ENCODE measurements at places on chromosomes 2 and 18.

DNA sequence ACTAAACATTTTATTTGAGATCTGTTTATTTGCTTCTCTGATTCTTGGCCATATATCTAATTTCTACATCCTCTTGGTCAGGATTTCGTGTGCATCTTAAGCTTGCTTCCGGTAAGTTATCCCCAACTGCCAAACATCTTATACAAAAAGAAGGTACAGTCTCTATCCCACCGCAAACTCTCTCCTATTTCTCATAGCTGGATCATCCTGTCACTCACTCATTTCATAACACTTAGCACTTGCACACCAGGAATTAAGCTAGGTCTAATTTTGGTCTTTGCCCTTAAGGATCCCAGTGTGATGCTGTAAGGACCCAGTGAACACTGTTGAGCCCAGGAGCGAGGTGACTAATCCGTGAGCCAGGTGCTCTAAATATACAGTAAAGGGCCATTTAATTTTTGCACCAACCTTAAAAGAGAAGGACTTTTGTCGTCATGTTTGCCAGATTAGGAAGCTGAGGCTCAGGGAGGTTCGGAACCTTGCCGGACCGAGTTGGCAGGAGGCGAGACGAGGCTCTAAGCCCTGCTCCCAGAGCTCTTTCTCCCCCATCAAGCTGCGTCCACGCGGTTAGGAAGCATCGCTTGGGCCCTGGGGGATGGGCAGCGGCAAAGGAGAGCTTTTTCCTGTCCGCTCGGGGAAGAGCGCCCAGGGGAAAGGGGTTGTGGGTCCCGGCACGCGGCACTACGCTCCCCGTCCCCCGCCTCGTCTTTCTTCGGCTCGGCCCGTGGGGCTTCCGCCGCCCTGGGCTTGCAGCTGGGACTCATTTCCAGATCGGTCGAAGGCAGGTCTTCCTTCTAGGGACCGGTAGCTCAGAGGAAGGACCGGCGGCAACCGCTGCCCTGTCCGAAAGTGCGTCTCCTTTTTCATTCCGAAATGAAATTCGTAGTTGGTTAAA, 4.1 kb upstream of the ITPRIPL1 start:
- no peak for DNase-seq

DNA sequence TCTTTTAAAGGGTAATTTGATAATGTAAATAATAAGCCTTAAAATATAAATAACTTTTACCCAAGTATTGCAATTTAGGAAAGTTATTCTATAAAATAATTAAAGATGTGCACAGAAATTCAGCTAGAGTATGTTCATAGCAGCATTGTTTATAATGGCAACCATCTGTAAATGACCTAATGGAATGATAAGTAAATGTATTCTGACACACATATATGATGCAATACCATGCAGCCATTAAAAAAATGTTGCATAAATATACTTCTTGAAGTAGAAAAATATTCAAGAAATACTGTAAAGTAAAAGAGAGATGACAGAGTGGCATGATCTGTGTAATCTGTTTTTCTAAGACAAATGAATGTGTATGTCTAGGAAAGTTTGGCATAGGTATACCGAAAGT, 545.7 kb downstream of the ZEB2 start:
- DNase-seq = peak; percentile 64

DNA sequence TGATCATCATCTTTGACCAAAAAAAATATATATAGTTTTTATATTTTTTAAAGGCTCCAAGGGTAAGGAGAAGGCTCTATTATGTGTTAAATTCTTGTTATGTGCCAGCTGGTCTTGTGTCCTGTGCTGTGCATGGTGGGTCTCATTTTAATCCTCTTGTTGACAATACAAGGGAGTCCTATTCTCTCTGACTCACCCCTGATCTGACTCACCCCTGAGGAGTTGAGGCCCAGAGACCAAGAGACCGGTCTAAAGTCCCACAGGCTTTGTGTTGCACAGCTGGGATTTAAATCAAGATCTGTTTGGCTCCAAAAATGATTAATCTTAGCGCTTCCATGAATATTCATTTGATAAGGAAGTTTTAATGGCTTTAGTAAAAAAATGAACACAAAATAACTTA, 25.7 kb downstream of the MC2R start:
- no peak for DNase-seq

DNA sequence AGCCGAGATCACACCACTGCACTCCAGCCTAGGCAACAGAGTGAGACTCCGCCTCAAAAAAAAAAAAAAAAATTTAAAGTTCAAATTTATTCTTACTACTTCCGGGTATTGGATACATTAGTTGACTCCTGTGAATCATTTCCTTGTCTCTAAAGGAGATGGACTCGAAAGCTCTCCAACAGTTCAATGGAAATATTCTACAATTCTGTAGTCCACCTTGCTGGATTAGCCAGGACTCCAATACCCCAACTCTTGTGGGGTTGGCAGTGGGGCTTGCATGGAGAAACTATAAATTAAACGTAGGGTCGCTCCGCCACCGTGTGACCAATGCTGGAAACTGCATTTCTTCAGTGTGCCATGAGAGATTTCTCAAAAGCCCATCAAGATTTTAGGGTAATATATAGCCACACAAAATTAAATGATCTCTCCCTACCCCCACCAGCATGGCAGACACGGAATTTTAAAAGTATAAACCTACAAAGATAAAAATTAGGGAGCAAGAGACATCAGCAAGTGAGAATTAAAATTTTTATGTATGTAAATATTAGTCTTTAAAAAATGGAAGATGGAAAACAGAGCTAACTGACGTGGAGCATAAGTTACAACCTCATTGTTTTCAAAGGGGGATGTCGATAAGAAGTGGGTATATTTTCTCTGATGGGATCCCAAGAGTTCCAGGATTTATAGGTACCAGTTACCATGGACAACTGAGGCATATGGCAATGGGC, 27.8 kb upstream of the GAREM2 start:
- peak; percentile 73 for DNase-seq

GRCh38 chr18:64888956-64889355, 740.1 kb upstream of the LINC00305 start:
- DNase-seq = no peak

DNA sequence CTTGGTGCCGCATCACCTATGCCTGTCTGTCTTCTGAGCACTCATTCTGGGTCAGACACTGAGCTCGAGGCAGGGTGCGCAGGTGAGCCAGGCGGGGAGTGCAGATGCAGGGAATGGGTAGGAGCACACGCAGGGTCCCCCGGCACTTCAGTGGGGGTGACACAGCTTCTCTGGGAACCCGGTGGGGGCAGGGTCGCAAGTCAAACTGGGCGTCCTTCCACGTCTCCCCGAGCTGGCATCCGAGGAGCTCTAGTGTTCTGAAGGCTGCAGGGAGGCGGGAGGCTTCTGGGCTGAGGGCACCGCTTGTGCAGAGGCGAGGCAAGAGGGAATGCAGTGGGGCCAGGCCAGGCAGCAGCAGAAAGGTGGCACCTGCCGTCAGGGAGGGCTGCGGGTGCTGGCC, 86.0 kb downstream of the DGKD start:
- no peak for DNase-seq

DNA sequence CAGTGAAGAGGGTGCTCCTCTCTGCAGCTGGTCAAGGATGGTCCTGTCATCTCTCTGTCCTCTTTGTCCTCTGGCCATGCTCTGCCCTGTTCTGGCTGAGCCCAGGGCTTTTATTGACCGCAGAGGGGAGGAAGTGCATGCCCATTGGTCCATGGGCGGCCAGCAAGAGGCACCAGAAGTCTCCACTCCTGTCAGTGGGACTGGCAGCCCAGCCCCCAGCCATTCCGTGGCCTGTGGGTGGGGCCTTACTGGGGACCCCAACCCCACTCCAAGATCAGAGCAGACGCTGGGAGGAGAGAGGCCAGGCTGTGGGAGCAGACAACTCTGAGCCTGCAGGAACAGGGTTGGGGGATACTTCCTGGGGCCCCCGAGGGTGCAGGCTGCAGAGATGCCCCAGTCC, 156.9 kb downstream of the CTNNA2 start:
- no peak for DNase-seq

- no peak for DNase-seq
Observed at GRCh38 chr2:33444967-33445366, 31.5 kb upstream of the RASGRP3 start.

DNA sequence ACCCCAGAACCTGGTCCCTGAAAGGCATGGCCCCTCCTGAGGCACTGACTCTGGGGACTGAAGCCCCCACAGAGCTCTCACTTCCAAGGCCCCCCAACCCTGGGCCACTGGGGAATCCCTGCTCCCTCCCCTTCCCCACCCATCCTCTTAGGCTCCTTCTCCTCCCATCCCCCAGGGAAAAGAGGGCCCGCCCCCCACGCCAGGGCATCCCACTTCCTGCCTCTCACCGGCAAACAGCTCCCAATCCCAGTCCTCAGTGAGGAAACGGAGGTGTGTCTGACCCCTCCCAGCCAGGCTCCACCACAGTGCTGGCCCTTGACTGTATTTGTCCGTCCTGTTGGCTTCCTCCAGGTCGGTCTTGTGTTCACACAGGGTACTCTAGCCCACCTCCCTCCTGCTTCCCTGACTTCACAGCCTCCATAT, 35.0 kb upstream of the PTMA start:
- DNase-seq = peak; percentile 43

- DNase-seq = no peak
Observed at GRCh38 chr2:143645921-143646645, 516.9 kb downstream of the ARHGAP15 start.

DNA sequence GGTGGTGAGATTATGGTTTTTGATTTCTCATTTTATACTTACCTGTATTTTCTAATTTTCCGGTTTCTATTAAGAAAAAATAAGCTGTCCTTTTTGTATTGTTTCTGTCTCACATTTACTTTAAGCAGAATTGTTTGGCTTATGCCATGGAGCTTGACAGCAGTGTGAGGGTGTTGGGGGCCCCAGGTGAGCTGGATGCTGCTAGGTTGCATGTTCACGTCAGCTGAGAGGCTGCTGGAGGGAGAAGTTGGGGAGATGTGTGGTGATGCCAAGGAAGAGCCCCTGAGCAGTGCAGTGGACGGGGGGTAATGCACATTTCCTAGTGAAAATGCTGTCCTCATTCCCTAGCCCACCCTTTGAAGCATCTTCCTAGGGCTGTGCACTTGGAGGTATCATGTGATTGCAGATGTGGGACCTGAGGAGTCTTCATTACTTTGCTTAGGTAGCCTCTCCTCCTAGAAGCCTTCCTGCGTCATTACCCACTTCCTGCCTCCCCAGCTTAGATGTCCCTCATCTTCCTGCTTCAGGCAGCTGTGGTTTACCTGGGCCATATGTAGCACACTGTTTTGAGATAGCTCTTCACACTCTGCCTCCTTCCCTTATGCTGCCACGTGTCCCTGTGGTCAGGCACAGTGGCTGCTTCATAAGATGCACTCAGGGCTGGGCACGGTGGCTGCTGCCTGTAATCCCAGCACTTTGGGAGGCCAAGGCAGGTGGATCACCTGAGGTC, 16.2 kb downstream of the ATG16L1 start:
- DNase-seq = no peak

DNA sequence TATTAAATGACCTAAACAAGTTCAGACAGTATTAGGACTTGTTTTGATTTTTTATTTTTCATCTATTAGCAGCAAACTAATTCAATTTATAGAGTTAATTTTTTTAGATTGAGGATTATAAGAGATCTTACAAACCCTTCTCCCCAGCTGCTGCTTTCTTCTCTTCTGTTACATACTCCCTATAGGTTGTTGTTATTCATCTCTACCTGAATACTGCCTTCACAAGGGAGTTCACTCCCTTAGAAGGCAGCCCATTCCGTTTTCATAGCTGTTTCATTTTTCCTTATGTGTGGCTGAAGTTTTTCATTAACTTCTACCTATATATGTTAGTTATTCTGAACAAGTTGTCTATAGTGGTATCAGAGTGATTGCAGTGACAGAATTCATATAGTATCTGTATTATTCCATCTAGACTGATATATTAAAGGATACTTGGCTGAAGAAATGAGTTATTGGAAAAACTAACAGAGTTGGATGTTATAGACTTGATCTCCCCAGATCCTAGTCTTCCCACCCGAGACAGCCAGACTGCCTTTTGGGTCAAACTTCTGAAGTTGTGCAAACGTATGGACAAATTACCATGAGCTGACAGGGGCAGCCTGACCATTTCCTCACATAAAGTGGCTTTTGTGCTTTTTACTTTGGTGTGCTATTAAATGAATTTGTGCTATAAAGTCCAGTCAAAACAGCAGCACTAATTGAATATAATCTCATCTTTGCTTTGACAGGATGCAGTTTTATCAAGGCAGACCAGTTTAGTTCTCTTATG, 8.7 kb downstream of the GLS start:
- DNase-seq = no peak

DNA sequence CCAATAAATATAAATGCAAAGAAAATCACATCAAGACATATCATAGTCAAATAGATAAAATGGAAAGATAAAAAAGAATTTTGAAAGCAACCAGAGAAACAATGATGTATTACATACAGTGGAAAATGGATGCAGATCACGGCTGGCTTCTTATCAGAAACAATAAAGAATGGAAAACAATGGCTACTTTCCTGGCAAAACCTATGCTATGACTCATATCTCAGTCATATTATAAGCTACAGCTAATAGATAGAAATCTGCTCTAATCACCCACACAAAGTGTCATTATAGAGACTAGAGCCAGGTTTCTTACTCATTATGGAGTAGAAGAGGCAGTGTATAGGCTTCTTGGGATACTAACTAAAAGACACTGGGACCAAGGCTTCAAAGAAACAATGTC, 93.5 kb upstream of the TACR1 start:
- peak; percentile 68 for DNase-seq

Data from fibroblast of pulmonary artery (primary cell).